ENCODE measurements at places on chromosomes 5 and 9.

GRCh38 chr5:3595006-3595961 lies at the start of gene IRX1:
IRX1 (plus strand) TSS chr5:3595832; CDS start chr5:3596106, 274 bp downstream.
- DNase-seq = no peak

DNA sequence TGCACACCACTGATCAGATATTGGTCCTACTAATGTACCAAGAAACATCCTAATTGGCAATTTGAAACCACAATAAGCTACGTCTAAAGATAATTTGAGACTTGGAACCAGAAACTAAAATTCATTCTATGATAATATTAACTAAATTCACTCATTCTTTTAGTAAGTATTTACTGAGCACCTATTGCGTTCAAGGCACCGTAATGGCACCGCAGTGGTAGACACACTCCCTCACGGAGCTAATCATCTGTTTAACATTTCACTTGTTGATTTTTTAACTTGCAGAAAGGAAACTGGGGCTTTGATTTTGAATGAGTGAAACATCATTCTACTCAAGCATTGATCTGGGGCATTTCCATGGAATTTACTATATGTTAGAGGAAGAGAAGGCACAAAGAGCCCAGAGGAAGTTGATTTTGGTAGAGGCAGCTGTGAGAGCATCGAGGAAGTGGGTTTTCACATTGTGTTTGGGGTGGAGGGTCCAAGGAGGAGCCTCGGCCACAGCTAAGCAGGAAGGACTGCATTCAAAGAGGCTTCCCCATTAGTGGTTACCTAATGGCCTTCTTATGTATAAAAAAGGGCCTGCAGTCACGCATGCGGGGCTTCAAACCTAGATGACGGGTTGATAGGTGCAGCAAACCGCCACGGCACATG lies 7.1 kb downstream of the RAPGEF1 start:
- peak; percentile 90 for DNase-seq

- no peak for DNase-seq
These were observed 9.0 kb downstream of the CREBRF start for GRCh38 chr5:173065155-173065554.

GRCh38 chr5:96256795-96257470 lies 176.1 kb downstream of the PCSK1 start:
- peak; percentile 26 for DNase-seq

GRCh38 chr9:113967380-113967779 lies 91.3 kb downstream of the ZNF618 start:
- no peak for DNase-seq

DNA sequence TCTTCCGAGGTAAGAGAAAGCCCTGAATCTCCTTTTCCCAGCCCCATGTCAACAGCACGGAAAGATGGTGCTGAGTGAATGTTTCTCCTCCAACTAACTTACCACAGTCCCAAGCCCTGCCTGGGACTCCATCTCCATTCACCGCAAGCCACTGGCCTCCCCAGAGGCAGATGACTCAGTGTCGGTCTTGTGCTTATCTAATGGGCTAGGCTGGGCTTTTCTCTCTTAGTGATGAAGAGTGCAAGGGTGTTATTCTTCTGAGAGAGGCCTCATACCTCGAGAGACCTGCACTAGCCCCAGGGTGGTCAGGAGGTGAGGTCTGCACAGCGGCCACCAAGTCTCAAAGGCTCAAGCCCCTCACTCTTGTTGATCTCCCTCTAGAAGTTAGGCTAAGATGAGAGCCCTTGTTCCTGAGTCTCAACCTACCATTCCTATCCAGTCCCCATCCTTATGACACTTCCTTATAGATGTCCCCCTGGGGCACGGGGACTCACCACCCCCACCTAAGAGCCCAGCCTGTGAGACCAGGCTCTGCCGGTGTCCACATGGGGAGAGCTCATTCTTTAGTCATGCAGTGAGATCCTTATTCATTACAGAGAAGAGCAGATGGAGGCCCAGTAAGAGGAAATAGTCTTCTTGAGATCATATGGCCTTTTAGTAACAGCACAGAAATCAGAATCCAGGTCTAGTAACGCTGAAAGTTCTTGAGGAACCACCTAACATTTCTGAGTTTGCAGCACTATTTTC lies 127.0 kb downstream of the SAXO1 start:
- DNase-seq = peak; percentile 72

DNA sequence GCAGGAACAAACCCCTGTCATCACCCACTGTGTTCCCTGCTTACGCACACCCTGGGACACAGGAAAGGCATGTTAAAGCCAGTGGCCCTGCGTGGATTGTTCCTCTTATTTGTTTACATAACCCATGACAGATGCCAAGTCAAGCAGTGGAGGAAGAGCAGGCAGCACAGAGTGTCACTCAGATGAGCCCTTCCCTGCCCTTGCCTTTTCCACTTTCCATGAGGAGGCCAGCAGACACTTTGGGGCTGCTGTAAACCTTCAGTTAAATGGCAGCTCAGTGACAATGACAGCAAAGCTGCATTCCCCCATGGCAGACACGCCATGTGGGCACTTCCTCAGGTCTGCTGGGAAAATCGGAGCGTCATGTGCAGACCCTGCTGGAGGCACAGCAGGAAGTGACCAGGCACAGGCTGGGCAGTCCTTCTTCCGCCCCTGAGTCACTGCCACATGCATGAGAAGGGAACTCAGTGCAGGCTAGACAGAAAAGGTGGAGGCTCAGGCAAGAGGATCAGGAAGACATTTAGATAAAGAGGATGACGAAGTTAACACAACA lies 216.8 kb upstream of the PIK3R1 start:
- no peak for DNase-seq

DNA sequence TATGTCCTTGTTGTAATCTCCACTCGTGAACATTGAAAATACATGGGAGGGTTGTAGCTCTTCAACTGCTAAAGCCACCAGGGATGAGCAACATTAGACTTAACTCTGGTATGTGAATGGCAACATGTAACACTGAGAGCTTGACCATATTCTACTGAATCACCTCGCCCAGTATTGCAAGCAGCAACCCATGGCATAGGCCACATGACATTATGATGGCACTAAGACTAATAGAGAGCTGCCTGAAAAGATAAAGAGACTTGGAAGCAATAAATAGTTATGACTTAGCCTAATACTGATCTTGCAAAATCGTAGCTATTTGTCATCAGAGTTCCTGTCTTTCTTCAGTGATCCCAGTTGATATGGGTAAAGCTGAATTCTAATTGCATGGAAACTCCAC lies 108.4 kb upstream of the NREP start:
- DNase-seq = no peak

DNA sequence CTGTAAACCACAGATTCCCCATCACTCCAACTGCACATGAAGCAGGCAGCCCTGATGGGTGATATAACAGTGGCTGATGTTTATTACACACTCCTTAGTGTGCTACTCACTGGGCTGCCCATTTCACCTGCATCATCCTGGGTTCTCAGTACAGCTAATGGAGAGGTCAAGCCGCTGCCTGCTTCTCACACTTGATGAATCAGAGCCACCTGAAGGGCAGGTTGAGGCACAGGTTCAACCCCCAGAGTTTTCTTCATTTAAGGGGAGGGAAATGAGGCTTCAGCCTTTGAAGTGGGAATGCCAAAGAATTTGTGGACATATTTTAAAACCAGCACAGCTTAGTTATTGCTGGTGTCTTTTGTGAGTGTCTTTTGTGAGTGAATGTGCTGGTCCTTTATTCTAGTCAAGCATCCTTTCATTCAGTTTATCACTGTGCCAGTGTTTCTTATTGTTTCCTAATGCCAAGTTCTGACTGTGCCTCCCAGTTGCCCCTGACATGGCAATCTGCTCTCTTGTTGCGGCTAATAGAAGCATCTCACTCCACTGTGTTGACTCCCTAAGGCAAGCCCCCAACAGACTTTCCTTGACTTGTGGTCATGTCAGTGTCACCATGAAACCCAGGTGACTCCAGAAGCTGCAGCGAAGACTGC lies 109.2 kb downstream of the FBXL7 start:
- DNase-seq = no peak

DNA sequence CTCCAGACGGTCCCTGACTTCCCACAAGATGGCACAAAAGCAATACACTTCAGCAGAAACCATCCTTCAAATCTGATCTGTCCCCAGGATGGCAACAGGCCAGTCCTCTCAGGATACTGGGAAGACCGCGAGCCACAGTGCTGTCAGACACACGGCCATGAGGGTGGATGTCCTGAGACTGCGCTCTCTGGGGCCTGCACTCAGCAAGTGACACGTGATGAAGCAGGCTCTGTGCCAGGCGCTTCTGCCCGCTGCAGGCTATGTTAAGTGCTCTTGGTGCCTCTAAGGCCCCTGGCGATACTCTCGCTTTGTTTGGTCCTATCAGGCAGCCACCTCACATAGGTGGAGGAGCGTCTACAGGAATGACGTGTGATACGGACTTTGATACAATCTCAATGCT lies 7.1 kb downstream of the BRD9 start:
- no peak for DNase-seq

- DNase-seq = no peak
These were observed 100.4 kb upstream of the CHD1 start for GRCh38 chr5:99029172-99029571.

DNA sequence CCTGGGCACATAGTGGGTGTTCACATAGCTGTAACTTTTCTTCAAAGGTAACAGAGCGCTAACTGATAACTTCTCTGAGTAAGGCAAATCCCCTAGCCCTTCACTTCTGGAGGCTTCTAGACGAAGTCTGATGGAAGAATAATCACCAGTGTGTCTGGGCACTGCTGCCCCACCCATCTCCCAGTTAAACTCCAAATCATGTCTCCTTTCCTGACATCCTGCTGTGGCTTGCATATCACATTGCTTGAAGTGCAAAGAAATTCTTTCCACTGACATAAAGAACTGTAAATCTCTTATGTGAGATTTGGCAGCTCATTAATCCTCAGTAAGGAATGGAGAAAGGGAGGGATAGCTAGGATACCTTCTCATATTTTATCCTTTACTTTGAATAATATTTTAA lies 74.6 kb downstream of the MARCHF11 start:
- DNase-seq = no peak

DNA sequence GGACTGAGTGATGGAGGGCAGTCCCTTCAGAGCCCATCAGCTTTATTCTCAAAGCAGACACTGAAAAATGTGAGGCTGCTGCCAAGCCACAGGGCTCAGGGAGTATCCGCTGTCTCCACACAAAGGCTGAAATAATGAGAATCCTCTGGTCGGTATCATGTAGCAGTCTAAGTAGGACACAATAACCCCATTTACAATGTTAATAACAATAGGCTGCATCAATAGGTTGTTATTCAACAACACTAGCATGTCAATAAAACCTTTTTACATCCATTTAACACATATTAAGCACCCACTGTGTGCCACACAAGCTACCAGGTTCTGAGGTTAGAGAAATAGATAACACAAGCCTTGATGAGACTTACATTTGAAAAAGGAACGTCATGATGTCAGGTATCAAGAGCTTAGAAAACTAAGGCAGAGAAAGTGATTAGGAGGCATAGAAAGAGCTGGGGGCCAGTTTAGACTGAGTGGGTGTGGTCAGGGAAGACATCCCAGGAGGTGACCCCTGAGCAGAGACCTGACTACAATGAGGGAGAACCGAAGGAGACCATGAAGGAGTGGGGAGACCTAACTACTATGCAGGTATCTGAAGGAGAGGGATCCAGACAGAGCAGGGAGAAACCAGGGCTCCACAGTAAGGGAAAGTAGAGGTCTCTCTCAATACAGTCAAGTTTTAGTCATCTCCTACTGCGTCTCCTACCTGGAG lies 140.1 kb upstream of the GRIA1 start:
- DNase-seq = no peak

DNA sequence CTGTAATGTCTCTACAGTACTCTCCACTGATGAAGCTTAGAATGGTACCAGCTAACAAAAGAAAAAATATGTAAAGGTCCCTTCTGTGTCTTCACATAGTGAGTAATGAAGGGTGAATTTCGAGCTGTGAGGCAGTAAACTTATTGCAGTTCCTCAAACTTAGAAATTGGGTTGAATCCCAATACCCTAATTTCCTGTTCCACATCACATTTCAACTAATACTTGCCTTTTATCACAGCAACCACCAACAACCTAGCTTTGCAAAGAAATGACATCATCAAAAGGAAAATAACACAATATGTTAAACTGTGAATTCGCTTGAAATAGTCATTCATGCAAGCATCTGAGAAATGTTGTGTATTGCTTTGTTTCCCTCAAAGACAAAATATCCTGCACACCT lies 9.4 kb upstream of the TNFAIP8 start:
- DNase-seq = peak; percentile 42

GRCh38 chr5:84231433-84231832 lies 153.2 kb downstream of the EDIL3 start:
- DNase-seq = no peak

DNA sequence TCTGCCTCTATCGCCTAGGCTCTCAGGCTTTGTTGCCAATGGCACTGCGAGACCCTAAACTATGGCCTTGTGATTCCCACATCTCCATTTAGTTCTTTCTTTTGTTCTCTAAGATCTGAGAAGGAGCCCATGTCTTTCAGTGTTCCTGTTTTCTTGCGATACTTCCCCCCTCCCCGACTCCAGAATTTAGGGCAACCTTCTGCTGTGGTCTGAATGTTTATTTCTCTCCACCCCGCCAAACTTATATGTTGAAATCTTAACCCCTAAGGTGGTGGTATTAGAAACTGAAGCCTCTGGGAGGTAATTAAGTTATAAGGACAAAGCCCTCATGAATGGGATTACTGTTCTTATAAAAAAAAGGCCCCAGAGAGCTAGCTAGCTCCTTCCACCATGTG lies 6.4 kb downstream of the TMC1 start:
- peak; percentile 61 for DNase-seq

- DNase-seq = no peak
These were observed 177.9 kb downstream of the C9orf50 start for GRCh38 chr9:129442803-129443511.

- DNase-seq = no peak
These were observed 596.6 kb upstream of the ZNF608 start for GRCh38 chr5:125343015-125343414.

DNA sequence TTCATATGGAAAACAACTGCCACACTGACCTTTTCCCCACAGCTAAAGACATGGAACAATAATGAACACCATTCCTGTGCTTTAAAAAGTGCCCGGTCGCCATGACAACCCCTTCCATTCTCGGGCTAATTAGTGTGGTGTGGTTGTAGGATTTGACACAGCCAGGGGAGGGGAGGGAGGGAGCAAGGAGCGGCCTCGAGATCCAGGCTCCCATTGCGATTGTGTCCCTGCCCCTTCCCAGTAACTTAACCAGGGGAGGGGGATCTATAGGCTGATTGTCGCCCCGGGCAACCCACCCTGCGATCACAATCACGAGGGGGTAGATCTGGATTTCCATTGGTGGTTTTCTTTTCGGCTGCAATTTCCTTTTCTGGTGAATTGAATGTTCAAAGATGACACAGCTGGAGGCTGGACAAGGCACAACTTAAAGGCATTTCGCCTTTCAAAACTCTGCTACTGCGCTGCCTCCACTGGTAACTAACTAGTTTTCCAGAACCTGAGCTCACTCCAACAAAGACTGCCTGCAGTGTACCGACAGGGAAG lies 96.7 kb upstream of the RETREG1 start:
- no peak for DNase-seq
